NCI-H2171 (cell line): ENCODE measurements at places on chromosomes 13 and 19.

DNA sequence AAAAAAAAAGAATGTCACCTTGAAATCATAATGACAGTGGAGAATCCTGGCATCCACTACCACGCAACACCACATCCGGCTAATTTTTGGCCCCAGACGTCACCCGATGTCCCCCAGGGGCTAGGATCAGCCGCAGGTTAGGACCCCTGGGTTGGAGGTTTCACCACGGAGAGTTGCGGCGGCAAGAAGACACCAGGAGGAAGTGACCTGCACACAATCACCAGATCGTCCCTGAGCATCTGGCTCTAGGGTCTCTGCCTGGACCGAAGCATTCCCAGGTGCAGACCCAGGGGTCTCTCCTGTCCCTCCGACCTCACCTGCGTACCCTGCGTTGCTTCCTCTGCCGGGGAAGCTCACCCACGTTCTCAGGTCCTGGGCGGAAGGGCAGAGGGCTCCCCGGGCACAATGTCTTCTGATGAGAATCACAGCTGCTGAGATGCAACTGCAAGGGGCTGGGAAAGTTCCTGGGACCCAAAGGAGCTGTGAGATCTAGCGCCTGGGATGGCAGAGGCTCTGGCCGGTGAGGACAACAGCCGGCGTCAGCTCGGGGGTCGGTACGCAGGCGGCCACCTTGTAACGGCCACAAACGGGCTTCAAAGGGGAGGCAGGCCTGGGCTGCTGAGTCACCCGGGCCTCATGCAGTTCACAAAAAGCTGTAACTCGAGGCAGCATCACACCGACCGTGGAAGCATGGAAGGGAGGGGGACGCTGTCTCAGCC is 111.2 kb downstream of the GADD45B start:
- DNase-seq: no peak

DNA sequence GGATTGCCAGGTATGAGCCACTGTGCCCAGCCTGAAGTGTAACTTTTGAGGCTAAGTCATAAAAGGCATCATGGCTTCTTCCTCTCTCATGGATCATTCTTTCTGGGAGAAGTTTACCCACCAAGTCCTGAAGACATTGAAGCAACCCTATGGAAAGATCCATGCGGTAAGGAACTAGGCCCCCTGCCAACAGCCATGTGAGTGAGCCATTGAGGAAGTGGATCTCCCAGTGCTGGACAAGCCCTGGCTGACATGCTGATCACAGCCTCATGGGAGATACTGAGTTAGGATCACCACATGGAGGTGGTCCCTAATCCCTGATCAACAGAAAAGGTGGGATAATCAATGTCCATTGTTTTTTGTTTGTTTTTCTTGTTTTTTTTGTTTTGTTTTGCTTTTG is 3.3 kb upstream of the NUDT19 start:
- DNase-seq: no peak

DNA sequence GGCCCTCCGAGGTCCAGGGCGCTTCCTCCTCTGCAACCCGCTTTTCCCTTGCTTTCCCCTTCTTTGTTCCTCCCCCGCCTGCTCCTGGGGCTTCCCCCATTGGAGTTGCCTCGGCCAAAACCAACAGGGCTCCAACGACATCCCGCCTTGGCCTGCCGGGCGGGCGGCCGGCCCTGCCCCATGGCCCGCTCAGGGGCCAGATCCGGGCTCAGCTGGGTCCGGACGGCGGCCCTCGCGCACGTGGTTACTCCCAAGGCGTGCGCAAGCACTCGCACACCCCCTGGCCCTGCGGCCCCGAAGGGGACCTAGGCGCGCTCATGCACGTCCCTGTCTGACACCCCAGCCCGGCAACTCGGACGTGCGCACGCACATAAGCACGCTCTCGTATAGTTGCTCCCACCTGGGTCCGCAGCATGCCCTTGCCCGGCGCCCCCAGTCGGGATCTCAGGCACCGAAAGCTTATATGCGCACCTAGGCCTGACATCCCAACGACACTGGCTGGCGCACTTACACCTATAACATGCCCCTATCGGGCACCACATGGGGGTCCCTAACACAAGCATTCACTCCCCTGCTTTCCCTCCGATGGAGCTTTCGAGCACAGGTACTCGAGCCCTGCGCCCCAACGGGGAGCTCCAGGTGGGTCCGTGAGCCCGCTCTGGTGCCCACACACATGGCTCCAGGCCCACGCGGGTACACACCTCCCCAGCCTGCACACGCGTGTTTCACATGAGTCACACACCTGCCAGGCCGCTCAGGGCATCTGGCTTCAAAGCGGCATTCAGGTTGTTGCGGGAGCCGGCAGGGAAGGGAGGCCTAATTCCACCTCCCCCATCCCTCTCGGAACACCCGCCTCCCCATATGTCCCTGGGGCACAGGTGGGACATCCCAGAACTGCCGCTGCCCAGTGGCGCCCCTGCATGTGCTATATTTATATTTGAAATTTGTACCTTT is 15.0 kb downstream of the NFIX start:
- no peak for DNase-seq

GRCh38 chr13:73103238-73103637 is 44.4 kb downstream of the KLF5 start:
- no peak for DNase-seq

GRCh38 chr13:103164251-103164650 is 98.0 kb upstream of the SLC10A2 start:
- DNase-seq: no peak

DNA sequence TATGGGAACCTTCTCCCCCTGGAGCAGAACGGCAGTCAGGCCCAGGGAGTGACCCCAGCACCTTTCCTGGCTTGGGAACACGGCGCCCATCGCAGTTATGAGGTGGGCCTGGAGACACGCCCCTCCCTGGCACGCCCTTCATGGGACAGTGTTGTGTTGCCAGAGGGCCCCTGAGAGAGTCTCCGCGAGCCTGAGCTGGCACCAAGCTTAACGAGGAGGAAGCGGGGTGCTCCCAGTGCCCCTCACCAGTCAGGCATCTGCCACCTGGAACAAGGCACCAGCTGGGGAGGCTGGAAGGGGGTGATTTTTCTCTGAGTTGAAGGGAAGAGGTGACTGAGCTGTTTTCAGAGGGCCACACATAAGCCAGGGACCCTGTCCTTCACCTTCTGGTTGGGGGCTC is 180.6 kb downstream of the KDM4B start:
- no peak for DNase-seq

- DNase-seq: no peak
These were observed 276.8 kb downstream of the PCDH20 start for GRCh38 chr13:61138857-61139256.

- DNase-seq: no peak
These were observed 15.6 kb downstream of the LSM4 start for GRCh38 chr19:18307271-18307681.

GRCh38 chr19:10727685-10728201 is 9.9 kb downstream of the DNM2 start:
- no peak for DNase-seq

DNA sequence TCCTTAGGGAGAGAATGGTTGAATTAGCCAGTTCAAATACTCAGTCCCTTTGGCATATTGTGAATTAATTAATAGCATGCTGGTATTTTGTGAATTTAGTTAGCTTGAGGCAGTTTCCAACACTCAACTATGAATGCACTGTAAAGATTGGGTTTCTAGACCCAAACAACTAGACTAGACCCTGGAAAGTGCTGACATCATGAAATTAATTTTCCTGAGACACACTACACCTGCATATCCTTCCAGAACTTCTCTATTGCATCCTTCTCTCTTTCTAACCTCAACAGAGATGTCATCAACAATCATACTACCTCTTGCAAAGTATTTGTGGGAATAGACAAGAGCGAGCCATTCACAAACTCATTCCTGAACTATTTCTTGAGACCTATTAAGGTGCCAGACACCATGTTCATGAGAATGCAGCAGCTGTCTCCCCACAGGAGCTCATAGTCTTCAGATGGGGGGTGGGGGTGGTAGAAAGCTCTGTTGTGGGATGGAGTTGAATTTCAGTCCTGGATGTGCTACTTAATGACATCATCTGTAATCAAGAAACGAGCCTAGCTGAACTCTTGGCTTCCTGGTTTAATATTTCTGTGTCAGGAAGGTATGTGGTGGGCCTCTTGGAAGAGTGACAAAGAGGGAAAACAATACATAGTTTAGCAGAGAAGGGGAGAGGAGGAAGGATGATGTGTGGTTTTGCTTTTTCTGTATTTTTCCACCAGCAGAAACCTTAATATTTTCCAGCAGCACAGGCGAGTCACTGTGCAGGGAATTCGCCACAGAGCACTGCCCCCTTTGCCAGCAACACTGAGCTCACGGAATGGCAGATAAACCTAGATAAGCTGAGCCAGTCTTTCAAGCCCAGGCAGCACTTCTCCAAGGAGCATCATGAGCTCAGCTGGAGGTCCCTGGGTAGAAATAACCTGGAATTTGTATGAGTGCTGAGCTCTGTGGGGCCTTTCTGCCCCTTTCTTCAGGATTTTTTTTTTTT is 53.1 kb upstream of the CYSLTR2 start:
- DNase-seq: no peak

DNA sequence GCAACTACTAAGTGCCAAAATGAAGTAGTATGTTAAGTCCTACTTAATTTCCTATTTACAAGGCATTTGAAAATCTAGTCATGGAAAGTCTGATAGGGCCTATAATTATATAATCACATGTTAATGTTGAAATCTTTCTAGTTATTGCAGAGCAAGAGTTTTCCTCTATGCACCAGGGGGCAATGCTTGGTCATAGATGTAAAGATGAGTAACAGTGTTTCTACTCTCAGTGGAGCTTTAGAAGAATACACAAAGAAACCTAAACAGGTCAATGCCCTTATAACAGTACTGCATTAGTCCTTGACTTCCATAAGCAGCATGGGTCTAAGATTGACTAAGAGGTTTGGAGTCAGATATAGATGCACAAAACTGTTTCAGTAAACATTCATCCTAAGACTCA is 218.7 kb downstream of the KCTD12 start:
- no peak for DNase-seq

DNA sequence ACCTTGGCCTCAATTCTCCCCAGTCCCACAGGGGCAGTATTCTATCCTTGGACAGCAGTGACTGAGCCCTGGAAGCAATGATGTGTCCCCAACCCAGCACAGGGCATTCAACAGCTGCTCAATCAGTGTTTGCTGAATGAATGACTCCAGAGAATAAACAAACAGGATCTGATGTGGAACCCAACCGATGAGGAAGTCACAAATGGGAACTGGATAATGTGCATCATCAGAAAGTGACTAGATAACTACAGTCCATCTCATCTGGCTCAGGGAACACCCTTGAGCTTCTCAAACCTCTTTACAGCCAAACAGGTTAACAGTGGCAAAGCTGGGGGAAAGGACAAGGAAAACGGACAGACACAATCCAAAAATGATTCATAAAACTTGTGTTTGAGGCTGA is 8.2 kb downstream of the SLC25A30 start:
- no peak for DNase-seq

GRCh38 chr19:35740423-35741202 is 1.6 kb downstream of the IGFLR1 start:
- DNase-seq: peak; percentile 99

GRCh38 chr13:92196591-92197256 is 798.3 kb downstream of the GPC5 start:
- DNase-seq: peak; percentile 56

DNA sequence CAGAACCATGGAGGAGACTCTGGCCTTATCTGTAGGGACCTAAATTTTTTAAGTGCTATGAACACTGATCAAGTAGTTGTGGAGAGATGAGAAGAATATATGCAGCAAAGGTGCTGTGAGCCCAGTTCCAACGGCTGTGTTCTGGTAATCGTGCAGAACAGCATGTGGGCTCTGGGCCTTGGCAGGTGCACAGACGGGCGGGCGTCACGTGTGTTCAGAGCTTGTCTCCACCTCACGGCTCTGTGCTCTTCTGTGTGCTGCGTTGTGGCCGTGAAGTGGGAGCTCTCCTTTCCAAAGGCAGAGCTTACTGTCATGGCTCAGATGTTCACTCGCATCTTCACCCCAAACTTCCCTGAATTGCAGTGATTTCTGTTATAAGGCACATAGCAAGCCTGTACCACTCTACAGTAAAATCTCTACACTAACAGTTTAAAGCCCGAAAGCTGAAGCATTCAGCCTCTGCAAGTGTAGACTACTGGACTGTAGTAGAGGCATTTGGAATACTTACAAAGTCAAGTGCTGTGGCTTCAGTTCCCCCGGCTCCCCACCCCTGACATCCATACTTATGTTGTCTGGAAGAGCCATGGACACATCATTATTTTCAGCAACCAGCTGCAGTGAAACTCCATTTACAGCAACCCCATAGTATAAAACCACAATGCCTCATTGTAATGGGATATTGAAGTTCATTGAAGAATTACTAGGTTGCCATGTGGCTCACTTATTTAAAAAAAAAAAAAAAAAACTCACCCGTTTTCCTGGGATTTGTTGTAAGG is 27.5 kb upstream of the TEX29 start:
- DNase-seq: no peak

DNA sequence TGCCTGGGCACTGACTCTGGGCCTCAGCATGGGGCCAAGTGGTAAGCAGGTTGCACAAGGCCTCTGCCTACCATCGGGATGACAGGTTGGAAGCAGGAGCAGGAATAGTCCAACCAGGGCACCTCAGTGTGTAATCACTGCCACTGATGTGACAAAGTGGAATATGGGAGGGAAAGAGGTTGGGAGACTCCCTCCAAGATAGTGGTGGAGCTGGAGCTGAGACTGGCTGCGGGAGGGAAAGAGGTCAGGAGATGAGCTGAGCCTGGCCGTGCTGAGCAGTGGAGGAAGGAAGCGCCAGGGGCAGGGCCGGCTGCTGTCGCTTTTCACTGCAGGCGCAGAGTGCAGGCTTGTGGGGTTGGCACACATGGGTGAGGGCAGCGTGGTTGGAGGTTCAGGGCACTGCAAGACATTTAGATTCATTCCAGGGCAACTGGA is 6.8 kb downstream of the UPF3A start:
- no peak for DNase-seq

DNA sequence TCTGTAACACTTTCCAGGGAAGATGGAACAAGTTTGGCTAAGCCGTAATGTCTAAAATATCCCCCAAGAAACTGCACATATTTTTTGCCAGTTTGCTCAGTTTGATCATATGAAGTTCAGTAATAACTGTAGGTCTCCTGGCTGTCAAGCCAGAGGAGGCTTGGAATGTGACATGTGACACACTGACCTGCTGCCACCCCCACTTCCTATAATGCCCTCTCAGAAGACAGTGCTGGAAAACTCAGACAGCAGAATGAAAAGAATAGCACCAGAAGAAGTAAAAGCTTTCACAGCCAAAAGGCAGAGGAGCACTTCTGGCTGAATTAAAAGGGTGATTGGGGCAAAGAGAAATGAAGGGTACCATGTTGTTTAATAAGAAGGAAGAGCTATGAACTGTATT is 67.4 kb upstream of the UBAC2 start:
- DNase-seq: no peak
